ENCODE measurements at places on chromosomes 2 and 18.
A peak's percentile ranks its signal among the peaks of the same experiment; 100 is the strongest.

DNA sequence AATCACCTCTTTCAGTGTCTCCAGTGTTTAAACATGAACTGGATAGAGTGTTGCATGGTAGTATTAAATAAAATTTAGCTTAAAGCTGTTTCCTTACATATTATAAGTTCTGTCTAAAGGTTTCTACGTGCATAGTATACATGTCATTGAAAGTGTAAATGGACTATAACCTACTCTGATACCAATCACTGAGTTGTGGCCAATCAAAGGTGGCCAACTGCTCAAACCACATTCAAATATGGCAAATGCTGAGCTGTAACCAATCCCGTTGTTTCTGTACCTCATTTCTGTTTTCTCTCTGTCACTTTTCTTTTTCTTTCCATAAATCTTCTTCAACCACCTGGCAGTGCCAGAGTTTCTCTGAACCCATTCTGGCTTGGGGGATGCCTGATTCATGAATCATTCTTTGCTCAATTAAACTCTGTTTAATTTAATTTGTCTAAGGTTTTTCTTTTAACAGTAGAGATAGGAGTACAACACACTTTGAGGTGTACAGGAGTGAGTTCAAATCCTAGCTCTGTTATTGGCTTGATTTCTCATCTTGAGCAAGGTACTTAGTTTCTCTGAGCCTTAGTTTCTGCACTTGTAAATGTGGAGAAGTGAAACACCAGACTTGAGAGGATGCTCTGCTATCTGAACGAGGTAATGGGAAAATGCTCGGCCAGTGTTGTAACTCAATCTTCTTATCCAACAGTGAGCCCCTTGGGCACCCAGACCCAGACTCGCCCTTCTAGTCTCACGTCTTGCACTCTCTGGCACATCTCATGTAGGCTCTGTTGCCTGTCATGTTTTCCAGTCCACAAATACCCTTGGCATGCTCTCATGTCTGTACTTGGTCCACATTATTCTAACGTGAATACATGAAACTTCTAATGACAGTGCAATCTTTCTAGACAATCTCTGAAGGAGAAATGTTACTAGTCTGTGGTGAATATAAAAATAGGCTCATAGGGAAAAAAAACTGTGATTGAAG, 228.0 kb downstream of the PIK3C3 start:
- no peak for DNase-seq

DNA sequence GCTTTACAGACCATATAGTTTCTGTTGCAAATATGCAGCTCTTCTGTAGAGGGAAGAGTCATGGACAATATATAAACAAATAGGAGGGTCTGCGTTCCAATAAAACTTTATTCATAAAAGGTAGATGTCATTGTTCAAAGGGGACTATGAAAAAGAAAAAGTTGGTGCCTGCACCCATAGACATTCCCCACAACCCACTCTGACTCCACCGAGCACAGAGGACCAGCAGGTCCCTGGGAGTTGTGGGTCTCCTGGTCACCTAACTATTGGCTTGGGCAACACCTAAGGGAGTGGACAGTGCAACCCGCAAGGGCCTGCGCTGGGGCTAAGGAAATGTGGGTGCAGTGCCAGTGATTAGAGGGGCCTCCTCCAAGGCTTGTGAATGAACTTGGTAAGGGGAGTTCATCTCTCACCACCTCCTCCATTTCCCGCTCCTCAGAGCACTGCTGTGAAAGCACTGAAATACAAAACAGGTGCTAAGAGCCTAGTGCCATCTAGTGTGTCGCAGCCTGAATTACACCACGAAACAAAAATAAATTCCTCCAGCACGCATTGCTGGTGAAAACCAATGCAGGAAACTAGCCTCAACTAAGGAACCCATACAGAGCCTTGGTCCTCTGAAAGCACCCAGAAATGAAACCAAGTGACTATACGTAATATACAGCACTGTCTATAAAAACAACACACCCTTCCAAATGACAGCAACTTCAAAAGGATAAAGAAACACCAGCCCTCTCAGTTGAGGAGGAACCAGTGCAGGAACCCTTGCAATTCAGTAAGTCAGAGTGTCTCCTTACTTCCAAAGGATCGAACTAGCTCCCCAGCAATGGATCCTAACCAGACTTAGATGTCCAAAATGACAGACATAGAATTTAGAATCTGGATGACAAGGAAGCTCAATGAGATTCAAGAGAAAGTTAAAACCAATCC, 166.6 kb downstream of the RNF144A start:
- DNase-seq, result no peak

- no peak for DNase-seq
Measured at GRCh38 chr2:182942756-182943155, 76.3 kb upstream of the FRZB start.

DNA sequence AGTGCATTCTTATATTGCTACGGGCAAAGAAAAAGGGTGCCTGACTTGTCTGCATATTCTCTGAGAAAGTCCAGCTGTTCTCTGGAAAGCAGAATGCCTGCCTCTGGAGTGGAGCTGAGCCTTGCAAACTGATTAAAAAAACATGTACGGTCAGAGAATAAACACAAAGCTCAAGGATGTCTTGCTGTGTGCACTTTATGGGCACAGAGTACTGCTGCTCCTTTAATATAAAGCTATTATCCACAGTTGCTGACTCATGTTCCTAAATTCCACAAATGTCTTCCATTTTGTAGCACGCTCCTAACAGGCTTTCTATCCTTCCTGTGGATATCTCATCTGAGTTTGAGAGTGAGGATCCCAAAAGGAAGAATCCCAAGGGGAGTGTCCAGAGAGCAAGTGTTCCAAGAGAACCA, 229.0 kb downstream of the MREG start:
- no peak for DNase-seq

DNA sequence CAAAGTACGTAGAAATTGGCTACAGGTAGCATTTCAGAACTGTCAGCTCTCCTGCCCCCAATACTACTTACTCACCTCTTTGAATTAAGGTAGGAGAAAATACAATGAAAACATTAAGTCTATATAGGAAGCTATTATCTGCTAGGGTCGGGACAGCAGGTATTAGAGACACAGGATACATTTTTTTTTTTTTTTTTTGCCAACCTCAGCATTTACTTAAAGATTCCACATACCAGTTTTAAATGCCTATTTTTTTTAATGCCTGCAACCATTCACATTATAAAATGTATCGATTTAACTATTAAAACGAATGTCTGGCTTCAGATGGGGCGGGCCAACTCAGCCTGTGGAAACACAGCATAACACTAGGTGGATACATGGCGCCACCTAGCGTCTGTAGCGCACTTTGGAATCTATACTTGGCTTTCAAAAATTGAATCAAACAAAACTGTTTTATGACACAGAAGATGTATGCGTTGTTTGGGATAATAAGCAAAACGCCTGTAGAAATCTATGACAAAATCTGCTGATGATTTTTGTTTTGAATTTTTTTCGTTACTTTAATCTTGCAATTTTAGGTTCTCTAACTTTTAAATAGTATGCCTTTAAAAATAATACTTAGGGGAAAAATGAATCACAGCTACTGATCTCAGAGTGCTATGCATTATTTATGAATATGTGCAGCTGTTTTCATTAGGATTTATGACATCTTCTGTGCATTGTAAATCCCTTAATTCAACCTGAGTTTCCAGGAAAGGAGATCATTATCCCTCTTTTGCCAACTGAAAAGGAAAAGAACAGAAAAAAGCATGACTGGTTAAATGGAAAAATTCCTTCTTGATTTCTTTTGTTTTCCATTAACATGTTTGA, 261.0 kb downstream of the NYAP2 start:
- DNase-seq, result peak; percentile 73

DNA sequence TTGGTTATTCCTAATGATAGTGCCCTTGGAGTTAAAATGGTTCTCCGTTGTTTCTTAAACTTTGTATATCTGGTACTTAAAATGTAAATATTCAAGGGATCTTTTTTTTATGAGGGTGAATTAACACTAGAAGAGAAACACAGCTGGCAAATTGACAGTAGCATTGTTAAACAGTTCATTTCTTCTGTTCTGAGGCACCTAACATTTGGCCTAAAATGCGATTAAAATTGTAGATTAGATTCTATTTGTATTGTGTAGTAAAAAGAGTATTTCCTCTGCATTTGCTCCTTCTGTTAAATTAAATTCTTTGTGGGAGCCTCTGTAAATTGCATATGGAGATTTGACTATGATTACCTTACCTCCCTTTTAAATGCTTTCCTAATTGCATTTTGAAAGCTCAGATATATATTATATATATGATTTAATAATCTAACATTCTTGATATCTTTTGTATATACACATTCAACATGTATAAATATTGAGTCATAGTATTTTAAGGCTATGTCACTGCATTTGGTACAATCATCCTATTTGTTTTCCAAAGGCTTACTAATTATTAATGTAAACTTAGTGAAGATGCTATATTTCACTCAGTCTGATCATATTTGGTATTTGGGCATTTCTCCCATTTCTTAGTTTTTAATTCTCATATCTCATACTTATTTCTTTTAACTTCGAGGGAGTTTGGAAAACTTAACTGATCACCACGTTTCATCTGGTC, 124.4 kb downstream of the AGPS start:
- no peak for DNase-seq

- DNase-seq, result no peak
Measured at GRCh38 chr18:23595591-23595990, 9.3 kb upstream of the NPC1 start.

DNA sequence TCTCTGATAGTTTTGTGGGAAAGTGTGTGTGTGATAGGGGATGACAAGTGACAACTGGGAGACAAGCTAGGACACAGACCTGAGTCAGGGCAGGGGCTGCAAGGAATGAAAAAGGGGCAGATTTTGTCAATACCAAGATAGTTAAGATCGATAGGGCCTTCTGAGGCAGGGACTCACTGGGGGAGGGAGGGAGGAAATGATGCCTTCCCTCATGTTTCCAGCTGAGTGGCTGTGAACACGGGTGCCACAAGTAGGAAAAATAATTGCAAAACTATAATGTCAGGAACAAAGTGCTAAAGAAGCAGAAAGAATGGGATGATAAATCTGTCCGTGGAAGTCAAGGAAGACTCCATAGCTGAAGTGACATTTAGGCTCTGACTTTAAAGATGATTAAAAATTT, 24.2 kb downstream of the CDH2 start:
- no peak for DNase-seq

DNA sequence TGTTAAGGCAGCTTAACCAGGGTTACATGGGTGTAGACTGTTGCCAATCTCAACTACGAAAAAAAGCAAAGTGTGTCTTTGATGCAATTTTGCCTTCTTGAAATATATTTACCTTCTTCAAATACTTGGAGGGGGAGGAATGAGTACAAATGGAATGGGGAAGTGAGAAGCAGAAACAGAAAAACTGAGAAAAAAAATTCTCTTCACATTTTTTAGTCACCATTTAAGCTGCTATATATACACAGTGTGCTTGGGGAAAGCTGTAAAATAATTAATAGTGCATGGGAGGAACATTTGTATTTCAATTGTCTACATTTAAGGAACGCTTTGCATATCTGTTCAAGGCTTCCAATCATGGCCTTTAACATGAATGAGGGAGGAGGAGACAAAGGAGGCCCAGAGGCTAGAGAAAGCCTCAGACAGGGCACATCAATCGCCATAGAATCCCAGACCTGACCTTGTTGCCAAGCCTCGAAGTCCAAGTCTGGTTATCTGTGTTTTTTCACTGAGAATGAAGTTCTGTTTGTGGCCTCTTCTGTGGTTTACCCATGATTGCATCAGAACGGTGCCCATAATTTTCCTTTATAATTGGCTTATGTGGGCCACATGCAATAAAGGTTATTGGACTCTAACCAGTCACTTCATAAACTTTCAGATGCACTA, 158.6 kb downstream of the PIK3C3 start:
- DNase-seq, result no peak

DNA sequence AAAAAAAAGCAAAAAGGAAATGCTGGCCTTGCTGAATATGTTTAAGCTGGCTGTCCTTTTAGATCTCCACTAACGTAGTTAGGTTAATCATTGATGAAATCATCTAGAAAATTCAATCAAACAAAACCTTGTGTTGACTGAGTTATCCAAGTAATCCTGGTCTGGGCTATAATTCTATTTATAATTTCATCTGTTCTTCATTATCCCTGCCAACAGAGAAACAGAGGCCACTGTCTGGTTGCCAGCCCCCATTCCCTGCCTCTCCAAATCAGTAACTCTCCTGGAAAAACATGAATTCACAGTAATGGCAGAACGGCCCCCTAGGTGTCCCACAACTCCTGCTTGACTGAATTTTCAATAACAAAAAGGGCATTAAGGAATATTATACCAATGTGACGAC, 24.6 kb downstream of the DOCK10 start:
- no peak for DNase-seq

GRCh38 chr2:195212586-195212985, 444.4 kb upstream of the SLC39A10 start:
- DNase-seq, result no peak

- DNase-seq, result no peak
Measured at GRCh38 chr2:225104971-225105370, 62.7 kb upstream of the DOCK10 start.

GRCh38 chr2:65372619-65373018, 59.8 kb downstream of the SPRED2 start:
- no peak for DNase-seq

DNA sequence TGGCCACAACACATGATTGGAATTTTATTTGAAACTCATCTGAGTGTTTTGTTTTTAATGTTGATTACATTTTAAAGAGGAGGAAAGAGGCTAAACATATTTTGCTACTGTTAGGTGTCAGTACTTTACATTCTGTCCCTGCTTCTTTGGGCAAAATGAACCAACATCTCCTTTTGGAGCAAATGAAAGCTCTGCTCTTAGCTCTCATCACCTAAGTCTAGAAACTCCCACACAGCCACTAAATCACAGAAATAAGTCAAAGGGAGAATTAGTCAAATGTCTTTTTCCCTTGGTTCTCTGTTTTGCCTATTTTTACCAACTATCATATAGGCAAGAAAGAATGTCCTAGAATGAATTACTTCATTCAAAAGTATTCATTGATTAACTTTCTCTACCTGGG, 666.8 kb downstream of the RNF144A start:
- no peak for DNase-seq

- DNase-seq, result no peak
Measured at GRCh38 chr2:230961091-230961491, 34.8 kb upstream of the SPATA3 start.

- DNase-seq, result no peak
Measured at GRCh38 chr2:219959471-219959870, 332.0 kb downstream of the SLC4A3 start.

DNA sequence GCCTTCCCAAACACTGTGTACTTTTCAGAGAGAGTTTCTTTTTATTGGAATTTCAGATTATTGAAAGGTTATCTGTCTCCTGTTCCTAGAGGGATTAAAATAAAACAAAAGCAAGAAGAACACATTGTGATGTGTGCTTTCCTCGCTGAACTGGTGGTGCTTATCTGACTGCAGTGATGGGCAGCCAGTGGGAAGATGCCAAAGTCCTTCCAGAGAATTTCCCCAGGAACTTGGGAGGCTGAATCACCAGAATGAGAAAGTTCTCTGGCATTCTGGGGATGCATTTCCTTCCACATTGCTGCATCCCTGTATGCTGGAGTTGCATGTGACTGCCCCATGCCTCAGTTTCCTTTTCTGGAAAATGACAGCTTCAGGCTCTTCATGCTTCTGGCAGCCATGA, 53.9 kb upstream of the SEC11C start:
- DNase-seq, result no peak
